Activated CD8-positive, alpha-beta T cell treated with anti-CD3 and anti-CD28 coated beads for 36 hours (primary cell): ENCODE measurements at places on chromosomes 1 and 21.

DNA sequence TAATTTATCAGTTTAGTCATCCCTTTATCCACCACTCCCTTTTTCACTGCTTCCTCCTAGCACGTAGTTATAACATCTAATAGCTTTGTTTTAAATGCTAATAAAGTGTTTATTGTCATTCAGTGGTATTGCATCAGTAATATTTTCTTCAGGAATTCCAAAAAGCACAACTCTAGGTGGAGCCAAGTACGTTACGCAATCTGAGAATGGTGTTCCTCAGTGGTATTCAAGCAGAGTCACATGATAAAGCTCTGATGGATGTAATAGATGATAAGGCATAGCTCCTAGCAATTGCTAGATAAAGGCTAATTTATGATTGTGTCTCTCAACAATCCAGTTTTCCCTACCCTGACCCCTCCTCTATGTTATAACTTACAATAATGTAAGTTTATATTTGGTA is 494.6 kb upstream of the ADGRL4 start:
- H3K4me3 ChIP-seq, result no peak overlapping the region
- no peaks in the 10 kb centered on the region for H3K36me3 ChIP-seq
- no peaks in the 10 kb centered on the region for H3K4me1 ChIP-seq
- no peaks in the 10 kb centered on the region for H3K27me3 ChIP-seq

- peak; percentile 35 for DNase-seq
- peak overlapping the region; percentile 94 for H3K27ac ChIP-seq
- H3K27me3 ChIP-seq, result no peaks in the 10 kb centered on the region
- H3K4me1 ChIP-seq, result peaks cover 74% of the 10 kb centered on the region
- H3K4me3 ChIP-seq, result peak overlapping the region; percentile 84
- peaks cover 40% of the 10 kb centered on the region for H3K36me3 ChIP-seq
Measured at GRCh38 chr21:31180256-31181081, 142.2 kb upstream of the KRTAP19-8 start.

- H3K36me3 ChIP-seq, result no peaks in the 10 kb centered on the region
- H3K27me3 ChIP-seq, result no peaks in the 10 kb centered on the region
- H3K4me3 ChIP-seq, result no peak overlapping the region
- no peak overlapping the region for H3K27ac ChIP-seq
- DNase-seq, result no peak
Measured at GRCh38 chr1:69835955-69836354, 268.2 kb downstream of the LRRC7 start.

GRCh38 chr1:173870252-173871075 is 2.3 kb downstream of the ZBTB37 start:
- H3K4me3 ChIP-seq, result peak overlapping the region; percentile 95
- H3K27me3 ChIP-seq, result no peaks in the 10 kb centered on the region
- H3K27ac ChIP-seq, result peak overlapping the region; percentile 84
- H3K4me1 ChIP-seq, result peaks cover 40% of the 10 kb centered on the region
- peaks cover 50% of the 10 kb centered on the region for H3K36me3 ChIP-seq
- DNase-seq, result peak; percentile 57

GRCh38 chr1:2786329-2787162 is 14.9 kb downstream of the TTC34 start:
- peaks cover 3% of the 10 kb centered on the region for H3K4me1 ChIP-seq
- H3K27ac ChIP-seq, result no peak overlapping the region

DNA sequence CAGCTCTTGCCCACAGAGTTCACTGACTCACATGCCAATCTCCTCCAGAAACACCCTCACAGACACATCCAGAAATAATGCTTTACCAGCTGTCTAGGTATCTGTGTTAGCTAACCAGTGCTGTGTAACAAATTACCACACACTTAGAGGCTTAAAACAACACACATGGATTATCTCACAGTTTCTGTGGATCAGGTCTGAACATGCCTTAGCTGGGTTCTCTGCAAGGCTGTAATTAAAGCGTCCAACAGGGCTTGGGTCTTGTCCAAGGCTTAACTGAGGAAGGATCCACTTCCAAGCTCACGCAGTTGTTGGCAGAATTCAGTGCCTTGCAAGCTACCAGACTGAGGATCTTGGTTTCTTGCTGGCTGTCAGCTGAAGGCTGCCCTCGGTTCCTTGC is 92.5 kb upstream of the RGS4 start:
- no peak overlapping the region for H3K4me3 ChIP-seq
- no peaks in the 10 kb centered on the region for H3K4me1 ChIP-seq
- DNase-seq, result no peak
- H3K27ac ChIP-seq, result no peak overlapping the region
- peaks cover 4% of the 10 kb centered on the region for H3K27me3 ChIP-seq

DNA sequence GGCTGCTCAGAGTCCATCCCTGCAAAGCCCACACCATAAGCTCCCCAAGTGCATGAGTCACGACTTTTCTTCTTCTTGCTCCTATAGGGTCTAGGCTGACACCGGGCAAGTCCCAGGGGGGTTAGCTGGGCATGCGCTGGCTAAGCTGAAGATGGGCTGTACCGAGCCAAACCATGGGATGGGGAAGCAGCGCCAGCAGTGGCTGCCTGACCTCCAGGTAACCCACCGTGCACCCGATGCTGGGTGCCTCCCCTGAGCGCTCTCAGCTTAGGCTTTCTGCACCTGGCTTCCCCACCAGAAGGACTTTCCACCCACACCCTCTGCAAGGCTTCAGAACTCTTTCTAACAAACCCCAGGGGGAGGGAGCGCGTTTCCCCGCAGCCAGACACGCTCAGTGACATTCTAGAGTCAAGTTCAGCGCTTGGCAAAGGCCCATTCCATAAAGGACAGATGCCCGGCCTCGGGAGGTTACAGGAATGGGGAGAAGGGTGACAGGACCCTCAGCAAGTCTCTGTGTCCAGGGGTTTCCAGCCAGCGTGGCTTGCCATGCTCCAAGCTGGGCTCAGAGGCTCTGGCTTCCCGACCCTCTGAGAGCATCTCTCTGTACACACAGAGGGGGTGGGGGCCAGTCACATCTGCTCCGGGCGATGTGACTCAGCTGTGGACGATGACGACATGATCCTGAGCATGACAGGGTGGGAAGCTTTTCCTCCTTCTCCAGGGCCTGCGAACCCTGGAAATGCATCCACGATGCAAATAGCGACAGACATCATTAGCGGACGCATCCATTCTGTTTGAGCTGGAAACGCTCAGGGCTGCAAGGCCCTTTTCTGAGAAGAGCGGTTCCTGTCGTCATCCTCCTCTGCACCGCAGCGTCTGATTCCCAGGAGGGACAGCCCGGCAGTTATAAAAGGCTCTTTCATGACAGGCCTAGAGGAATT is 107.8 kb downstream of the SIK1 start:
- H3K4me1 ChIP-seq, result no peaks in the 10 kb centered on the region
- H3K4me3 ChIP-seq, result no peak overlapping the region
- no peaks in the 10 kb centered on the region for H3K36me3 ChIP-seq
- no peak for DNase-seq
- H3K27me3 ChIP-seq, result peaks cover 2% of the 10 kb centered on the region

DNA sequence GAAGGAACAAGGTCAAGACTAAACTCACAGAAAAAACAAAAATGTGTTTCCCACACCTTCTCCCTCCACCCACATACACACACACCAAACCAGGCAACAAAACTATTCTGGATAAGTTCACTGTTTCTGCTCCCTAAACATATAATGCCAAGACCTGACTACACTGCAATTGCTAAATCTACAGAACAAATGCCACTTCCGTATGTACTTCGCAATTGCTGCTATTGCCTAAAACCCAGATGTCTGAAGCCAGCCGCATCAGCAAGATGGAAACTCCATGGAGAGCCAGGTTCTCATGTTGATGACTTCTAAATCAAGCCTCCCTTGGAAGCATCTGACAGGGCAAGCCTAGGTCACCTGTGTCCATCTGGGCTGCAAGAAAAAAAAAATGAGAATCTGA is 8.3 kb upstream of the AIM2 start:
- H3K27ac ChIP-seq, result no peak overlapping the region
- H3K4me3 ChIP-seq, result no peak overlapping the region
- peaks cover 19% of the 10 kb centered on the region for H3K4me1 ChIP-seq
- no peaks in the 10 kb centered on the region for H3K27me3 ChIP-seq
- no peak for DNase-seq

GRCh38 chr21:37827913-37828312 is 88.3 kb downstream of the KCNJ6 start:
- H3K27ac ChIP-seq, result no peak overlapping the region
- H3K4me1 ChIP-seq, result no peaks in the 10 kb centered on the region
- no peak for DNase-seq
- no peak overlapping the region for H3K4me3 ChIP-seq
- no peaks in the 10 kb centered on the region for H3K36me3 ChIP-seq
- no peaks in the 10 kb centered on the region for H3K27me3 ChIP-seq

DNA sequence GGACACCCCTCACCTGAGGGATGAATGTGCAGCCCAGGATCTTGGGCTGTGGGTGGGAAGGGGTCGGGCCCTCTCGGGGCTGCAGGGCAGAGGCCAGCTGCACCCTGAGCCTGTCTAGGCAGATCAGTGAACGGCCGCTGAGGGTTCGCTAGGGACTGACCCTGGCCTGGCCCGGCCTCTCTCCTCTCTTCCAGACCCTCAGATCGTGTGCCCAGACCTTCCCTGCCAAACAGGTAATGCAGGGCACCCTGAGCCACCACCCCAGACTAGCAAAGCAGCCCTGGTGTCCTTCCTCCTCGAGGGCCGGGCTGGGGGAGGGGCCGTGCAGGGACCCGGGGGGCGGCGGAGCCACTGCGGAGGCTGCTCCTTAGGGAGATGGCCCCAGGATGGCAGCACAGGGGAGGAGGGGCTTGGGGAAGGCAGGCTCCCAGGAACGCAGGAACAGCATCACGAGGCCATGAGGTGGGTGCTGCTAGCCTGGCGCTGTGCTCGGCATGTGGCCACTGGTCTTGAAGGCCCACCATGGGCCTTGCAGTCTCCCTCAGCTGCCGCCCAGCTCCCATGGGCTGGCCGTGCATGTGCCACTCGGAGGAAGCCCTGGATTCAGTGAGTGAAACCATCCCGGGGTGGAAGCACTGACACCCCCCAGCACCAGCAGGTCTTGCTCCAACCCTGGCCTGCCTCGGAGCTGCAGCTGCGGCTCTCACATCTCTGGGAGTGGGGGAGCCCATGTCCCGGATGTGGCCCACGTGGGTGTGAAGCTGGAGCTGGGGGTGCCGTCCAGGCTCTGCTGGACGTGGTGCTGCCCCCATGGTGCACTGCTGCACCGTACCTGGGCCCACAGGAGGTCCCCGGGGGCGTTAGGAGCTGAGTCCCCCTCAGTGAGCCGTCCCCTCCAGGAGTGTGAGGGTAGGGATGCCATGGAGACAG is 28.7 kb downstream of the COL6A2 start:
- no peak overlapping the region for H3K27ac ChIP-seq
- H3K4me1 ChIP-seq, result no peaks in the 10 kb centered on the region
- no peaks in the 10 kb centered on the region for H3K36me3 ChIP-seq
- no peak for DNase-seq
